T-helper 17 cell (primary cell): ENCODE measurements at places on chromosomes 11 and 22.

- peak overlapping the region; percentile 69 for H3K27ac ChIP-seq
- peaks cover 14% of the 10 kb centered on the region for H3K4me1 ChIP-seq
- DNase-seq: no peak
Observed at GRCh38 chr11:2940921-2941821, 12.0 kb upstream of the PHLDA2 start.

- peaks cover 4% of the 10 kb centered on the region for H3K36me3 ChIP-seq
- peaks cover 86% of the 10 kb centered on the region for H3K27me3 ChIP-seq
- no peaks in the 10 kb centered on the region for H3K4me1 ChIP-seq
- H3K4me3 ChIP-seq: no peak overlapping the region
Observed at GRCh38 chr22:22088658-22089458, 106.3 kb upstream of the TOP3B start.

DNA sequence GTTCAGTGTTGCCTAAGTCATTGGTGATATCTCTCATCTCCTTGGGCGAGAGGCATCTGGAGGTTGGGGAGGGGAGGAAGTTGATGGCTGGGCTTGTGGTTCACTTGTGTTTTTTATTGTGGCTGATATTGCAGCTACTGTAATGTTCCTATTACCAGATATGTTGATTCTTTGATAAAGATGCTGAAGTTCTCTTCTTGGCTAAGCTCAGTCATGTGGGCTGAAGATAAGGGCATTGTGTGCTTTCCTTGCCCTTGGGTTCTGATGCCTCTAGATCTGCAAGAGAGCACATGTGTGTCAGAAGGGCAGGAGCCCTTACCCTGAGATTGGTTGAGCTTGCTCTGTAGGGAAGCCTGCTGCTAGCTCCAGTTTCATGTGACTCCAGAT lies 12.0 kb downstream of the STX3 start:
- peak overlapping the region; percentile 84 for H3K4me3 ChIP-seq
- DNase-seq: no peak
- no peaks in the 10 kb centered on the region for H3K27me3 ChIP-seq
- H3K36me3 ChIP-seq: no peaks in the 10 kb centered on the region
- H3K27ac ChIP-seq: no peak overlapping the region
- peaks cover 21% of the 10 kb centered on the region for H3K4me1 ChIP-seq

DNA sequence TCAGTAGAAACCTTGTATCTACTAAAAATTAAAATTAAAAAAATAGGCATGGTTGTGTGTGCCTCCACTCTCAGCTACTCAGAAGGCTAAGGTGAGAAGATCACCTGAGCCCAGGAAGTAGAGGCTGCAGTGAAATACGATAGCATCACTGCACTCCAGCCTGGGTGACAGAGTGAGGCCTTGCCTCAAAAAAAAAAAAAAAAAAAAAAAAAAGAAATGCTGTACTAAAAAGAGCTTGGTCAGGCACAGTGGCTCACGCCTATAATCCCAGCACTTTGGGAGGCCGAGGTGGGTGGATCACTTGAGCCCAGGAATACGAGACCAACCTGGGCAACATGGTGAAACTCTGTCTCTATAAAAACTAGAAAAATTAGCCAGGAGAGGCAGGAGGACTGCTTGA lies 36.5 kb downstream of the SBF2 start:
- H3K4me1 ChIP-seq: peaks cover 12% of the 10 kb centered on the region
- no peak overlapping the region for H3K4me3 ChIP-seq
- no peak for DNase-seq
- H3K27me3 ChIP-seq: no peaks in the 10 kb centered on the region
- no peaks in the 10 kb centered on the region for H3K36me3 ChIP-seq

GRCh38 chr11:111372538-111372937 lies 6.5 kb downstream of the POU2AF1 start:
- DNase-seq: no peak
- H3K4me3 ChIP-seq: no peak overlapping the region
- H3K27ac ChIP-seq: no peak overlapping the region
- H3K36me3 ChIP-seq: no peaks in the 10 kb centered on the region
- peaks cover 8% of the 10 kb centered on the region for H3K4me1 ChIP-seq

- H3K4me1 ChIP-seq: peaks cover 41% of the 10 kb centered on the region
- peaks cover 4% of the 10 kb centered on the region for H3K36me3 ChIP-seq
- no peak for DNase-seq
- H3K27me3 ChIP-seq: no peaks in the 10 kb centered on the region
- peak overlapping the region; percentile 95 for H3K27ac ChIP-seq
Observed at GRCh38 chr11:45917286-45917622, 423 bp downstream of the PEX16 start.

- no peak overlapping the region for H3K4me3 ChIP-seq
- H3K4me1 ChIP-seq: no peaks in the 10 kb centered on the region
- H3K27me3 ChIP-seq: peaks cover 41% of the 10 kb centered on the region
- H3K36me3 ChIP-seq: no peaks in the 10 kb centered on the region
- H3K27ac ChIP-seq: no peak overlapping the region
Observed at GRCh38 chr11:101870510-101870909, 44.3 kb upstream of the CEP126 start.

GRCh38 chr11:71404209-71404608 lies 44.0 kb downstream of the DHCR7 start:
- H3K4me3 ChIP-seq: no peak overlapping the region
- peaks cover 3% of the 10 kb centered on the region for H3K27me3 ChIP-seq
- no peaks in the 10 kb centered on the region for H3K4me1 ChIP-seq
- no peaks in the 10 kb centered on the region for H3K36me3 ChIP-seq
- no peak overlapping the region for H3K27ac ChIP-seq
